SHP77 (cell line): ENCODE measurements at places on chromosomes 11 and 22.

- no peak for DNase-seq
Observed at GRCh38 chr11:118915396-118915795, 10.3 kb downstream of the BCL9L start.

GRCh38 chr11:94791216-94791889 lies 23.2 kb downstream of the AMOTL1 start:
- DNase-seq: no peak

DNA sequence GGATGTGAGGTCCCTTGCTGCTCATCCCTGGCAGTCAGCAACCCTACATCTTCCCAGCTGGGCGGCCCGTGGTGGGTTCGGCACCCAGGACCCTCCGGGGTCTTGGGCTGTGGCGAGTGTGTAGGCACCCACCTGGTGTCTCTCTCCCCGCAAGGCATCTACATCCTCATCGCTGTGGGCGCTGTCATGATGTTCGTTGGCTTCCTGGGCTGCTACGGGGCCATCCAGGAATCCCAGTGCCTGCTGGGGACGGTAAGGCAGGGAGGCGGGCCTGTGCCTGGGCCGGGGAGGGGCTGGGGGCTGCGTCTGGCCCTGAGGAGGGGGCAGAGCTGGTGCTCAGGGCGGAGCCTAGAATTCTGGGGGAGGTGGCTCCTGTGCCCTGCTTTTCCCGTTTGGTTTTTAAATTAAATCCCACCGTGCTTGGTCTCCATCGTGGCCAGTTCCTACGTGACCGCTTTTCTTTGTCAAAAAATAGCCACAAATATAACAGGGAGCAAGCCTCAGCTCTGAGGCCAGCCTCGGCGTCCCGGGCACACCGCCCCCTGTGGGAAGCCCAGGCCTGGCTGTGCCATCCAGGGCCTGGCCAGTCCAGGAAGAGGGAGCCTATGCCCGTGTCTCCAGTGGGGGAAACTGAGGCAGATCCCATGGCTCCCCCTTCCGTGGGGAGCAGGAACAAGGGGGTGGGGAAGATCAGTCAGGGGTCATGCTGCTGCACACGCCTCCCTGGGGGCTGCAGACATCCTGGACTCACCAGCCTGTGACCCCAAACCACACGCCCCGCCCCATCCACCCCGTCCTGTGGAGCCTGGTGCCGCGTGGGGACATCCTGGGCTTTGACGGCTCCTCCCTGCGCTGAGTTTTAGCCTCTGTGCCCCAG lies 6.4 kb upstream of the TSSC4 start:
- DNase-seq: no peak

- no peak for DNase-seq
Observed at GRCh38 chr11:19738124-19738523, 25.5 kb downstream of the NAV2 start.

- DNase-seq: no peak
Observed at GRCh38 chr11:127109796-127110480, 109.4 kb upstream of the KIRREL3 start.

DNA sequence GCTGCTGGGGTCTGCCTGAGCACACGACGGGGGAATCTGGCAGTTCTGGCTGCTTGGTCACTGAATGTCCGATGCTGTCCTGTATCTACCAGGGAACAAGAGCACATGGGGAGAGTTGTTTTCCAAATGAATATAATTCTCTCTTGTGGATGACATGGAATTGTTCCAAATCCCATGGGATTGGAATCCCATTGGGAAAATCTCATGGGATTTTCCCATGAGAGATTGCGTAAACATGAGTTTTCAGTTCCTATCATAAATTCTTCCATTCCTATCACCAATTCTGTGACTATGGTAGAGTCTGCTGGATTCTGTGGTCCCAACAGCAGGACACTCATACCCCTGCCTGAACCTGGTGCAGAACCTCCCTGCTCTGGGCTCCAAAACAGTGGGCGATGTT lies 35.6 kb upstream of the IGLL5 start:
- no peak for DNase-seq

GRCh38 chr11:20158597-20159257 lies 1.5 kb downstream of the DBX1 start:
- DNase-seq: no peak

GRCh38 chr11:116279511-116279910 lies 493.3 kb downstream of the BUD13 start:
- DNase-seq: no peak

DNA sequence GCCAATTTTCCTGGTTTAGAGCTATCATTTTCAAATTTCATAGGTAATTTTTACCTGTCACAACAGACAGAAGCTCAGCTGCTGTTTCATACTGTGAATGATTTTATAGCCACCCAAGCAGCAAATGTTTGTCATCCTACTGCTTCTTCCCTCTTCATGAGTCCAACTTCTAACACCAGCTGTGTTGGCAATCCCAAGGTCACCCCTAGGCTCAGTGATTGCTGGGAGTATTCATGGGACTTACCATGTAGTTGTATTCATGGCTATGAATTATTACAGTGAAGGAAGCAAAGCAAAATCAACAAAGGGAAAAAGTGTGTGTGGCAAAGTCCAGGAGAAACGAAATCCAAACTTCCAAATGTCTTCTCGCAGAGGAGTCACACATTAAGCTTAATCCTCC lies 28.5 kb downstream of the CUL5 start:
- DNase-seq: no peak

DNA sequence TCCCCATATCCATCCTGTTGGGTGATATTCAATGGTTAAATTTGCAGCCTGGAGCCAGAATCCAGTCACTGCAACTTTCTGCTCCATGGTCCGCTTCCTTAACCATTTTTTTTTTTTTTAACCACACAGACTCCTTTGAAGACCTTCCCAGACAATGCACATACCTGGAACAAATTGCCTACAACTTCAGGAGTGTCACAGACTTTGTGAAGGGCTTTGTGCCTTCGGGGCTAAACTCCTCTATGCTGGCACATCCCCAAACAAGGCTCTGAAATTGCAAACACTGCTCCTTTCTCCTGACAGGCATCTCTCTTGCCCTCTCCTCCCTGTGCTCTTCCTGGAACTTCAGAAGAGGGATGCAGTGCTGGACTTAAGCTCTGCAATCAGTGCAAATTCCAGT lies 40.6 kb downstream of the TENM4 start:
- no peak for DNase-seq

DNA sequence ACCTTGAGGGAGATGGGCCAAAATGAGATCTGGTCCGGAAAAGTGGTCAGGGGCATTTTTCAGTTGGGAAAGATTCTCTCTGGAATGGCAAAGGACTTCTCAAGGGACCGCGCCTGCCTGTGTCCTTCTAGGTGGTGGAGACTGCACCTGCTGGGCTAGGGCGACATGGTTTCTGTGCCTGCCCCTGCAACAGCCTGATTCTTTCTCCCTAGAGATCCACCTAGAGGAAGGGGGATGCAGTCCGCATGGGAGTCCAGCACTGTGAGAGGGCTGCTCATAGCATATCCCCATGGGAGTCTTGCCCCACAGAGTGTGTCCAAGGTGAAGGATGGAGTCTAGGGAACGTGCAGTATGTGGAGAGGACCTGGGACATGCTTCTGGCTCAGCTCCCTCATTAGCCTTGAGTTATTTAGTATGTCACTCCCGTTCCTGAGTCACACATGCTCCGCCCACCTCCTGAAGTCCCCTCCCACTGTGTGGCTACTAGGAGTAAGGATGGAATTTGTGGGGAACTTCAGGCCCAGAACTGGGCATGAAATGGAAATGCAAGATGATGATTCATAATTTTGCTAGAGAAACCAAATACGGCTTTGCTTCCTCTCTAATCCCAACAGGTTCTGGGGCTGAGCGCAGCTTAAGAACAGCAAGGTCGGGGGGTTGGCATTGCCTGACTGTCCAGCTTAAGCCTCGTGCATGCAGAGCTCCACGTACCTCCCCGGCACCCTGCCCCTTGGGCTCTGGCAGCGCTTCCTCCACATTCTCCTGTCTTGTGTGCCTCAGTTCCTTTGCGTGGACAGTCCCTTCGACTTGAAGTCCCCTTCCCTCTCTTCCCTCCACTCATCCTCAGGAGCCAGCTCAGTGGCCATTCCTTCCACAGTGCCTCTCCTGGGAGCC lies 35.0 kb downstream of the GRIK4 start:
- no peak for DNase-seq

DNA sequence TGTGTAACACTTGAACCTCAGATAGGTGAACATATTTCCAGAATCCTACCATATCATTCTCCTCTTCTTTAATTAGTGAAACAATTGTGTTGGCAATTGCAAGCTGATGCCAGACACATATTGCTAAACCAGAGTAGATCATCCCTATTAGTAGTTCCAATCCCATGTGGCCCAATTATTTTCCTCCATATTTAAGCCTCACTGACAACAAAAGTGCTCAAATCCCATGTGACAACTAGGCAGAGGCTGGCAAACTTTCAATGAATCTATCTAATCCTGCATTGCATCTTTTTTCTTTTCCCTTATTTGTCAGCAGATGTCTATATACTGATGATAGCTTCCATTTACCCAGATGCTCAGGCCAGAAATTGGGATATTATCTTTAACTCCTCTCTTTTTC lies 90.4 kb downstream of the GRIA4 start:
- no peak for DNase-seq

DNA sequence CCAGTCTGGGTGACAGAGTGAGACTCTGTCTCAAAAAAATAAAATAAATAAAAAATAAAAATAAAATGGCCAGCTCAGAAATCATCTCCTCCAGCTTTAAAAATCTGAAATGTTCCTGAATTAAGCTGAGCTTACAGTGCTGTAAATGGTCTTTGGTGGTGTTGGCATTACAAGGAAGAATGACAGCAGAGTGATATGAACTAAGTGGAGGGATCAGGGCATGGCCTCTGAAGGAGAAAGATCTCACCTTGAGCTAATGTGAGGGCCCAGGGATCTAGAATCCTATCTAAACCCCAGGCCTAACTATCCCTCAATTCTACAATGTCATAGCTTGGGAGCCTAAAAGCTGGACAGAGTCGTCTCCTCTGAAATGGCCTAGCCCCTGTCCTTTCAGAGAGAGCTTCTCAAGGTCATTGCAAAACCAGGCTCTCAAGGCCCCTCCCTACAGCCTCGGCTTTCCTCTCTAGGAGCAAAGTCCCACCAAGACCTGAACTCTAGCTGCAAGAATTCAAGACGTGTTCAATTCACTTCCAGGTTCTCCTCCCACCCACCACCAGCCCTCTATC lies 345.4 kb downstream of the BUD13 start:
- DNase-seq: no peak

DNA sequence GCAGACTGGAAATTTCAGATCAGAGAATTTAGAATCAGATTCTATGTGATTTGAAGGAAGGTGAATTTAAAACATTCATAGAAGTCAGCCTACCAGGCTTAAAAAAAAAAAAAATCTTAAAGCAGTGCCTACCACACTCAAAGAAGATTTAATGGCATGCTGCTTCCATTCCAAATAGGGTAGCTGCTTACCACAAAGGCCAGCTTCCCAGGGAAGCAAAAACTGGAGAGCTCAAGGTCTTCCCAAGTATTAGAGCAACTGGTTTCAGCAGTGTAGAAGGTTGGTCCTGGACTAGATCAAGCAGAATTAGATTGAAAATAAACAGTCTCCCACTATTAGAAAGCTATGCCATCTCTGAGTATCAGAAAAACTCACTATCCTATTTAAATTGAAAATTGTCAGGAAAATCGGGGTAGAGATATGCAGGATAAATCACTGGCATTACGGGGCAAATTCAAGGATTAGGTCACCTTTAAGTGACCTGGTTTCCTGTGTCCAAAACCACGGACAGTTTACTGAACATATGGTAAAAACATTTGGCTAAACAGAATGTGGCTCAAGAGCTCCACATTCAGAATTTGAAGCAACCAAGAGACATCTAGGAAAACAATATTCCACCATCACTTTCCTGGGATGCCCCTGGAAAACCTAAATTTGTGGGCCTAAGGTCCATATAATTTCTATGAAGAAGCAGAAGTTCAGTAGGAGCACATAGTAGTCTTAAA lies 1.3 kb downstream of the C11orf42 start:
- DNase-seq: no peak

DNA sequence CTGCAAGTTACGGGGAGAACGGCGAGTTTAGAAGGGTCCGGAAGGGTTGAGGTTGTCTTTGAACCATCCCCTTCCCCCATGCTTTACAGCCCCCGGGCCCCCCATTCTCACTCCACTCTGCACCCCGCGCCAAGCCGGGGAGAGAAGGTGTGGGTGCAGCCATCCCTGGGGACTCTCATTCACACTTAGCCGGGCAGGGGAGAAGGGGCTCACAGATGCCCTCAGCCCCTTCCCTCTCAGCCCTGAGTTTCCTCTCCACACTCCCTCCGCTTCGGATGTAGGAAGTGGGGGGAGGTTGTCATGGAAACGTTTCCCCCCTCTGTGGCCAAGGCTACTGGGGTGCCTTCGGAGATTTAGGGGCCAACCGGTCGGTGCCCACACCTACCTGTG lies 334 bp downstream of the CADM1 start:
- no peak for DNase-seq

- DNase-seq: no peak
Observed at GRCh38 chr11:31560842-31561476, 51.4 kb downstream of the ELP4 start.

GRCh38 chr11:77377734-77378133 lies 76.2 kb upstream of the GDPD4 start:
- DNase-seq: no peak

GRCh38 chr22:31287818-31288495 lies 4.3 kb downstream of the PIK3IP1 start:
- no peak for DNase-seq

GRCh38 chr11:117989351-117990102 lies 3.3 kb downstream of the IL10RA start:
- DNase-seq: no peak
